ENCODE measurements at places on chromosomes 11 and 22.

DNA sequence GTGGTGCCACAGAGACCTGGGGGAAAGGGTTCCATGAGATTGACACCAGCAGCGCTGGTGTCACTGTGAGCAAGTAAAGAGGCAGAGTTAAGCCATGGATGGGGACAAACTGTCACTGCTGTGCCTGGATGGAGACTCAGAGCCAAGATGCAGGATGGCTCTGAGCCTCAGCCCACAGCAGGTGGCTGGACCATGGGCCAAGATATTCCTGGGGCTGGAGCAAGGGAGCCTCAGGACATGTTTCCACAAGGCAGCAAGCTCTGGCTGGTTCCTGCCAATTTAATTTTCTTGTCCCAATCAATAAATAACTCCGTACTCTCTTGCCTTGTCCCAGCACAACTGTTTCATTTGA lies 23.0 kb downstream of the MYO18B start:
- ATAC-seq = no peak

GRCh38 chr22:44618400-44618799 lies 83.6 kb upstream of the PRR5 start:
- no peak for ATAC-seq

DNA sequence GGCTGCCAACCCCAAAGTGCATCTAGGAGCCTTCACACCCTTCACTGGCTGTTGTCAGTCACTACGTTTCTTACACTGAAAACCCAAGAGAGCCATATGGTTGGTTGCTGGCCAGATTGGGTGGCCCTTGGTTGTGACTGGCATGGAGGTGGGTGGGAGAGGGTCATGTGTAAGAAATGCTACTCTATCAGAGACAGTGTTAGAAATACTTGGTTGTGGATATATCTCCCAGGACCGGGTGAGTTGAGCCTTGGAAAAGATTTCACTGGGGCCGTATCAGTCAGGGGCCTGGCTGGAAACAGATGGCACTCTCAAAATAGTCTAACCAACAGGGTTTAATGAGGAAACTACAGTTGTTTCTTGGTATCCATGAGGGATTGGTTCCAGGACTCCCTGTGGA lies 15.2 kb downstream of the ENDOD1 start:
- ATAC-seq = no peak

GRCh38 chr11:122093731-122094275 lies 22.2 kb downstream of the BLID start:
- no peak for ATAC-seq

GRCh38 chr11:15826826-15827225 lies 529.5 kb downstream of the SOX6 start:
- ATAC-seq = peak; percentile 63

DNA sequence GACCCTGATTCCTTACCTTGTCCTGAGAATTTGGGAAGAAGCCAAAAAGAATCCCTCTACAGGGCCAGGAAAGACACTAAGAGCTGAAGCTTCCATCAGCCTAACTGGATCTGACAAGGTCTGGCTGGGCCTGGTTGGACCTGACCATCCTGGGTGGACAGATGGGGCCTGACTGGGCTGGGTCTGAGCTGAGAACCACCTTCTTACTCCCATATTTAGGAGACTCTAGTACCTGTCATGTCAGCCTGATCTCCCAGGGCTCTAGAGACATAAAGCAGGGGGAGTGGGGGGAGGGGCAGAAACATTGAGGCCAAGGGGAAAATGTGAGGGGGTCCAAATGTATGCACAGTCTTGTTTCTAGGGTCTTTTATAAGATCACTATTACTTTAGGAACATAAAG lies 129.9 kb downstream of the BUD13 start:
- no peak for ATAC-seq

Data from esophagus mucosa (tissue), 1 donor.